Fibroblast of mammary gland (primary cell): ENCODE measurements at places on chromosomes 5 and 9.

DNA sequence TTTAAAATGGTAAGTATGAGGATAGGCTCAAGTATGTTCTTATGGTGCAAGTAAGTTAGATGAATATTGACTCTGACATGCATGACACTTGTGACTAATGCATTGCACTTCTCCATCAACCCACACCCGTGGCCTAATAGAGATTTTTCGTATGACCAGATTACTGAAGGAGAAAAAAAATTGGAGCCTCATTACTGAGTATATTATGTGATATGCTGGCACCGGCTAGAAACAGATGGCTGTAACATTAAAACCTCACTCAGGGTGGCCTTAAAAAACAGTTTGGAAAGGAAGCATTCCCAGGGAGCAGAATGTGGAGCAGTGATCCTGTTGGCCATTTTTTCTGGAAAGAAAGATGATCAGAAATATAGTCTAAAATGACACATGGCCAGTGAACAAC lies 766.4 kb downstream of the PRELID2 start:
- no peak for DNase-seq

- no peak for DNase-seq
These were observed 18.4 kb upstream of the RARS1 start for GRCh38 chr5:168467755-168468330.

DNA sequence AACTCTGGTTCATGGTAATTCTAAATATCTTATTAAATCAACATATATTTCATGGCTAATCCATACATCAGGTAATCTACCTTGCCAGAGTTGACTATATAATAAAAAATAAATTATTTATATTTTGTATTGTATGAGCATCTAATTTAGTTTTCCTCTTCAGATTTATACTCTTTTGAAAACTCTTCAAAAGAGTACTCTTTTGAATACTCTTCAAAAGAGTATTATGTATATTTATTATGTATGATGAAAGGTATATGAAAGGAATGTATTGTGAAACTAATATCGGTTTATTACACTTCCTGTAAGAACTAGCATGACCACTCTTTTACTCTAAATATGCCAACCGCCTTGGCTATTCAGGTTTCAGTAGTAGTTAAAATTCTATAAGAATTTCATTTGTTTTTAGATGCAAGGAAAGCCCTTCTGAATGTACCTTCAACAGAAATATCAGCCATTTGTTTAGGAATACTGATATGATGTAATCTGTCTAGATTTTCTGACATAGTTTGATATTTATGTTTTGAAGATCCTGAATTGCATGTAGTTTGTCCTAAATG lies 178.7 kb downstream of the WDR70 start:
- DNase-seq, result no peak

DNA sequence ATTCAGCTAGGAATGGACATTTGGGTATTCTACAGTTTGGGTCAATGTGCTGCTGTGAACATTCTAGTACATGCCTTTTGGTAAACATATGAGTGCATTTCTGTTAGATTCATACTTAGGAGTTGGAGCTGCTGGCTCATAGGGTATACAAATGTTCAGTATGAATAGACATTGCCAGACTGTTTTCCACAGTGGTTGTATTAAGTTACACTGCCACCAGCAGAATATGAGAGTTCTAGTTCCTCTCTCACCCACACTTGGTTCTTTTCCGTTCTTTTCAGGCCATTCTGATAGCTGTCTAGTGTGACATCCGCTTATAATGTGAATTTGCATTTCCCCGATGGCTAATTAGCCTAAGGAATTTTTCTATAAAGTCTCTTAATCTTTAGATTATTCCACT lies 25.0 kb downstream of the STOM start:
- no peak for DNase-seq
